Effector memory CD8-positive, alpha-beta T cell (primary cell): ENCODE measurements at places on chromosomes 11 and 22.

GRCh38 chr11:122847466-122847865 lies 9.2 kb downstream of the CRTAM start:
- no peak for DNase-seq

- DNase-seq = peak; percentile 89
These were observed 876 bp upstream of the UBE2L6 start for GRCh38 chr11:57568330-57568766.

DNA sequence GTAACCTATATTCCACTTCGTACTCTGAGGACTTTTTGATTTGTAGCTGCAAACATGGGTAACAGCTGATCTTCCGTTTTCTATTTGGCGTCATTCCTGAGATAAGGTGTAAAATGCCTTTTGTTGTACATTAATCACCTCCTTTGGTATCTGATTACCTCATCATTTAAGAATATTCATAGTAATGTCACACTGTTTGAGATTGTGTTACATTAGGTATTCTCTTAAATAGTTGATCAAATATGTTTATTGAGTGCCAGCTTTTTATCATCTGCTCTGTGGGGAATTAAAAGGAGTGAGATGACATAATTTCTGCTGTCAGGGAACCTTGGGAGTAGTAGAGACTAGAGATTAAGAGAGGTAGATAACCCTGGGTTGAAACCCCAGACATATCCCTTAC lies 5.9 kb downstream of the NCAM1 start:
- DNase-seq = no peak

DNA sequence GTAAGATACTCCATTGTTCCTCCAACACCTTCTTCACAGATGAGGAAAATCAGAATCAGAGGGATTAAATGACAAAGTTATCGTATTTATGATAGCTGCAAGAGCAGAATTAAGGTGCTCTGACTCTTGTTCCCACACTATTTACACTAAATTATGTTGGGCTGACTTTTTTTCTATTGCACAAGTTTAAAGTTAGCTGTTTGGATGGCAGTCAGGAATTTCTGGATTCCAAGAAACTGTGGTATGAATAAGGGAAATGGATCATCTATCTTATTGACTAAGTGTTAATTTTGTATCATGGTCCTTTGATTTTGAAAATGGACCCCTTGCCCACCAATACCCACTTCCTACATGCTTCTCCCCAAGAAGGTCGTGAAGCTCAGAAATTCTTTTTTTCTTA lies 19.9 kb upstream of the APOA1 start:
- DNase-seq = no peak

GRCh38 chr22:40156001-40156516 lies 21.7 kb upstream of the TNRC6B start:
- no peak for DNase-seq

GRCh38 chr11:44936525-44936924 lies 14.2 kb downstream of the TP53I11 start:
- DNase-seq = peak; percentile 81

GRCh38 chr11:37076866-37077265 lies 478.8 kb upstream of the RAG2 start:
- DNase-seq = no peak

GRCh38 chr11:64357904-64358535 lies 942 bp upstream of the RPS6KA4 start:
- no peak for DNase-seq

GRCh38 chr11:134350381-134350780 lies 18.6 kb downstream of the GLB1L2 start:
- no peak for DNase-seq

- DNase-seq = no peak
These were observed 994.0 kb upstream of the FAT3 start for GRCh38 chr11:91230647-91231046.

DNA sequence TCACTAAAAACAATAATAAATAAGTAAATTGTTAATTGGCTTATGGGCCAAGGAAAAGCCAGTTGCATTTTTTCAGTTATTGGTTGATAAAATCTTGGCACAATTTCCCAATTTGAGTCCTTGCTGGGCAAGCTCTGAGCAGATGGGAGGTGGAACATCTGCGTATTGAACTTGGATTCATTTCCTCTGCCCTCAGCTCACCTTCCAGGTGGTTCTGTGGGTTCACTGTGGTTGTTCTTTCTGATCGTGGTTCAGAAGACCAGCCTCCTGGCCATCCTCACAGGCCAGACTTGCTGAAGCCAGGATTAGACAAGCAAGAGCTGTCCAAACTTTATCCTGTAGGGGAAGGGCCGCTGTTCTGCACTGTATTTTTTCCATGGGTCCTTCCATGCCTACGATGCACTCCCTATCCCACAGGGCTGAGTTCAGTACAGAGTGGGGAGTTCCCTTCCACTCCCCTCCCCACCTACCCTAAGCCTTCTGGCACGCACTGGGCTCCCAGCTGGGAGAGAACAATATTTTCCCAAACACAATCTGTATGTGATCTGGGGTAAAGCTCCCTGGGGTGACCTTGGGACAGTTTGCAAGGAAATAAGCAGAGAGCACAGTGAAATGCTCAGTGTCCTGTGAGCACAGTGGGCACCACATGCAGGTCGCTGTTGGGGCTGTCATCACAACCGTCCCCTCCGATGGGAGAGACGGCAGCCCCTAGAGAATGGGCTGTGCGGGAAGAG lies 43.5 kb upstream of the TP53I11 start:
- no peak for DNase-seq

DNA sequence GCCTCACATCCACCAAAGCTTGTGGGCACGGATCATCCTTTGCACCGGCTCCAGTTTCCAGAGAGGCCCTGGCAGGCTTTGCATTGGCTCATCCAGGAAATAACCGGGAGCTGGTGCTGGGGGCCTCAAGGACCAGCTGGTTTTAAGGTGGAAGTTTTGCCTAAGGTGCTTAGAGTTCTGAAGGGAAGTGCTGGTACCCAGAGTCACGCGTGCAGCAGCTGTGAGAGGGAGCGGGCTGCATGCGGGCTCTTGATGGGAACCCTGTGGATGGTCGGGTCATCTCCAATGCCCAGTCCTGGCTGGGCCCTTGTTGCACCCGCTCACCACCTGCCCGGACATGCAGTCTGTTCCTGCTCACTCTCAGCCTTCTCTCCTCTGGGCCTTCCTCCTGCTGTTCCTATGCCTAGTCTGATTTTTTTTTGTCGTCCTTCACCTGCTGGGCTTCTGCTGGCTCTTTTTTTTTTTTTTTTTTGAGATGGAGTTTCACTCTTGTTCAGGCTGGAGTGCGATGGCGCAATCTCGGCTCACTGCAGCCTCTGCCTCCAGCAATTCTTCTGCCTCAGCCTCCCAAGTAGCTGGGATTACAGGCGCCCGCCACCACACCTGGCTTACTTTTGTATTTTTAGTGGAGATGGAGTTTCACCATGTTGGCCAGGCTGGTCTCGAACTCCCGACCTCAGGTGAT lies 24.0 kb upstream of the PRR5 start:
- DNase-seq = no peak

- DNase-seq = no peak
These were observed 42.4 kb downstream of the CACNA1I start for GRCh38 chr22:39612811-39613548.

DNA sequence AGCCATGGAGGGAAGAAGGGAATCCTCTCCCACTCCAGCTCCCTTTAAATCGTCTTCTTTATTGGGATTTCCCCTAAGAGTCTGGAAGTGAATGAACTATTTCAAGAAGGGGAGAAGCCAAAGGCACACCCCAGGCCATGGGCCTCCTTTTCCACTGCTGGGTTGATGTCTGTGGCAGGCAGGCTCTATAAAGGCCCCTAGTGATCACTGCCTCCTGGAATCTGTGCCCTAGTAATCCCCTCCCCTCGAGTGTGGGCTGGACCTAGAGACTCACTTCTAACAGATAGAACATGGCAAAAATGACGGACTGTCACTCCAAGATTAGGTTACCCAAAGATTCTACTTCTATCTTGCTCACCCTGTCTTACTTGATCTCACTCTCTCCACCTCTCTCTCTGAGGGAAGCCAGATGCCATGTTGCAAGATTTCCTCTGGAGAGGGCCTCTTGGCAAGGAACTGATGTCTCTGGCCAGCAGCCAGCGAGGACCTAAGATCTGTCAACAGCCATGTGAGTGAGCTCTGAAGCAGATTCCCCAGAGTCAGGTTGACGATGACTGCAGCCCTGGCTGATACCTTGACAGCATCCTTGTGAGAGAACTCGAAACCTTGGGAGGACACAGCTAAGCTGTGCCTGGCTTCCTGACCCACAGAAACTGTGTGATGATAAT lies 444.8 kb downstream of the SOX6 start:
- DNase-seq = no peak

DNA sequence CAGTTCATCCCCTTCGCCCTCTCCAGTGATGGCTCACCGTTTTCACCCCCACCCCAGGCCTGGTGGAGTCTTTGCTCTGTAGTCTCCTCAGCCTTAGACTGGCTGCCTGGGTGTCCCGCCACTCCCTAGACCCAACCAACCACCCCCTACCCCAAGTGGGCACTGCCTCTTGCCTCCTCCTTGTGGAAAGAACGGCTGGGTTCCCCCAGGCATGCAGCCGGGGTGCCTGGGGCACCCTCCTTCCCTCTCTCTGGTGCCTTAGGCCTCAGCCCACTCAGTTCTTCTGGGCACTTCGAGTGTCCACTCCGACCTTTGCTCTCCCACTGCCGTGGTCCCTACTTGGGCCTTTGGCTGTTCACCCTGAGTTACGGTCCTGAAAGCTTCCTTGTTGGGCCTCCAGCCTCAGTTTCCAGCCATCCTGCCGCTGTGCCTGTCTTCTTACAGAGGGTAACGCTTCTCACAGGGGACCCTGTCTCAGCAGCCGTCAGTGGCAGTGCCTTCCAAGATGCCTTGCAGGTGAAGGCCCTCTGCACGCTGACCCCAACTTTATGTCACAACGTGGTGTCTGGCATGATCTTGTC lies 3.1 kb downstream of the GRIK4 start:
- DNase-seq = no peak

DNA sequence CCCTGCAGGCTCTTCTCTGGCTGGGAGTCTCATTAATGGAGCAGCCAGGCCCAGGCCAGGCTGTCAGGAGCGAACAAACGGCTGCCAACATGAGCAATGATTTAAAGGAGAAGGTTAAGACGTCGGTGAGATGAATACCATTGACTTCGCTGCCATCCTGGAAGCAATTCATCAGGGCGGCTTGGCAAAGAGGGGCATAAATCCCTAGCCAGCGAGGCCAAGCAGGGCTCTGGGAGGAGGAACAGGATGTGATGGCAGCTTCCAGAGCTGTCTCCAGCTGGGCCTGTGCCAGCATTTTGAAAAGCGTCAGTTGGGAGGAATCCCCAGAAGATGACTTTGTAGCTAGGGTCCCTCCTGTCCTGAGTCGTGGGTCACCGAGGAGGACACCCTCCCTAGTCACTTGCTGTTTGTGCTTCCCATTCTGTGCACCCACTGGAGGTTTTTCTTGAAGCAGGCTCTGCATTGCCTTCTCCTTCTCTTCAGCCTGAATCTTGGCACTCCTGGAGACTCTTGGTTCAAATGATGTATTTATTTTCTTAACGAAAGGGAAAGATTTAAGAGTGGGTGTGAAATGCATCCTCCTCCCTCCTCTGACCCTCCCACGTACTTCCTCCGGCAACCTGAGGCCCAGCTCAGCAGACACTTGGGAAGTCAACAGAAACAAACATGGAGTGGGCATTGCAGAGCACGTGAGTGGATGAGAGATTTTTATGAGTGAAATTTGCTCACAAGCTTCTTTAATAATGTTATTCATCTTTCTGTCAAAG lies 476.3 kb upstream of the CADM1 start:
- DNase-seq = no peak

GRCh38 chr11:40302669-40303068 lies 1156.8 kb downstream of the LRRC4C start:
- no peak for DNase-seq

- DNase-seq = no peak
These were observed 28.3 kb downstream of the SNU13 start for GRCh38 chr22:41660416-41660815.

- no peak for DNase-seq
These were observed 62.2 kb downstream of the DKK3 start for GRCh38 chr11:11946180-11946579.

GRCh38 chr11:12598330-12599256 lies 75.6 kb upstream of the TEAD1 start:
- DNase-seq = no peak

DNA sequence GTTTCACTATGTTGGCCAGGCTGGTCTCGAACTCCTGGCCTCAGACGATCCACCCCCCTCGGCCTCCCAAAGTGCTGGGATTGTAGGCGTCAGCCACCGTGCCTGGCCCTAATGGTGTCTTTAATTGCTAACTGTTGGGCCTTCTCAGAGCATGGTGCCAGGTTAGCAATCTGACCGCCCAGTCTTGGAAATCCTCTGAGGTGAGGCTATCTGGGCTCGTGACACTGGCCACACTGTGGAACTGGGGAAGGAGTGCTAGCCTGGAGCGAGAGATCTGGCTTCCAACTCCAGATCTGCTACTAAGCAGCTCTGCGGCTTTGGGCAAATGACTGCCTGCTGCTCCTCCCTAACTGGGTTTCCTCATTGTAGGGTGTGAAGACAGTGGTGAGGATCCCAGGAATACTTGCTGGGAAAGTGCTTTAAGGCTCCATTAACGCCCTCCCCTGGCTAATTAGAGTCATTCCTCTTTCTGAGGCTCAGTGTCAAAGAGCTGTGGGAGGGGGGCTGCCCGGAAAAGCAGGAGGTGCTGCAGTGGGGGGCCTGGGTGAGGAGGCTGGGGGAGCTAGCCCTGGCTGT lies 35.4 kb downstream of the CHRDL2 start:
- no peak for DNase-seq

DNA sequence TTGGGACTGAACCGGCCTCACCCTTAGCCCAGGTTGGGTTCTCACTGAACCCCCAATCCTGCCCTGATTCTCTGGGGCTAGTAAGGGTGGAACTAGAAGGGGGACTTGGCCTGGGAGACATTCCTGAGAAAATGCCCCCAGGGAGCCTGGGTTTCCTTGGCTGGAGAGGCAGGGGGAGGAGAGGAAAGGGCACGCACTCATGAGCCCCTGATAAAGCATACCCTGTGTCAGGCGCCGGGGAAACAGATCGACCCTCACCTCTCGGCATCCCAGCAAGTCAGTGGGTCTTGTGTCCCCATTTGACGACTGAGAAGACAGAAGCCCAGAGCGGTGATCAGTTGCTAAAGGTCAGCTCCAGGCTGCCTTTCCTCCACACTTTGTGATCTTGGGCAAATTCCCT lies 47.7 kb upstream of the RTL6 start:
- no peak for DNase-seq

- DNase-seq = no peak
These were observed 51.4 kb downstream of the GRIK4 start for GRCh38 chr11:120562806-120563425.

GRCh38 chr11:104104664-104105063 lies 59.3 kb downstream of the PDGFD start:
- DNase-seq = no peak

DNA sequence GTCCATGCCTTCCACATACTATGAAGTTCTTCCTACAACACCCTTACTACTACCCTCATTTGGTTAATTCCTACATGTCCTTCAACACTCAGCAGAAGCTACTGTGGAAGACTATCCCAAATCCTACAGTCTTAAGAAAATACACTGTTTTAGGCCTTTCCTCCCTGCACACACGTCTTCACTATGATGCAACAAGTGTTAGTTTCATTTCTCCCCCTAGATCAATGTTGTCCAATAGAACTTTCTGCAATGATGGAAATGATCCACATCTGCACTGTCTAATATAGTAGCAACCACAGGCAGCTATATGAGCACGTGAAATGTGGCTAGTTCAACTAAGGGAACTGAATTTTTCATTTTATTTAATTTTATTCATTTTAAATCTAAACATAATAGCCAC lies 46.7 kb upstream of the CCDC34 start:
- no peak for DNase-seq

- no peak for DNase-seq
These were observed 77.4 kb upstream of the SPON1 start for GRCh38 chr11:13885083-13885482.
